ENCODE measurements at places on chromosomes 11 and 22.
A peak's percentile ranks its signal among the peaks of the same experiment; 100 is the strongest.

DNA sequence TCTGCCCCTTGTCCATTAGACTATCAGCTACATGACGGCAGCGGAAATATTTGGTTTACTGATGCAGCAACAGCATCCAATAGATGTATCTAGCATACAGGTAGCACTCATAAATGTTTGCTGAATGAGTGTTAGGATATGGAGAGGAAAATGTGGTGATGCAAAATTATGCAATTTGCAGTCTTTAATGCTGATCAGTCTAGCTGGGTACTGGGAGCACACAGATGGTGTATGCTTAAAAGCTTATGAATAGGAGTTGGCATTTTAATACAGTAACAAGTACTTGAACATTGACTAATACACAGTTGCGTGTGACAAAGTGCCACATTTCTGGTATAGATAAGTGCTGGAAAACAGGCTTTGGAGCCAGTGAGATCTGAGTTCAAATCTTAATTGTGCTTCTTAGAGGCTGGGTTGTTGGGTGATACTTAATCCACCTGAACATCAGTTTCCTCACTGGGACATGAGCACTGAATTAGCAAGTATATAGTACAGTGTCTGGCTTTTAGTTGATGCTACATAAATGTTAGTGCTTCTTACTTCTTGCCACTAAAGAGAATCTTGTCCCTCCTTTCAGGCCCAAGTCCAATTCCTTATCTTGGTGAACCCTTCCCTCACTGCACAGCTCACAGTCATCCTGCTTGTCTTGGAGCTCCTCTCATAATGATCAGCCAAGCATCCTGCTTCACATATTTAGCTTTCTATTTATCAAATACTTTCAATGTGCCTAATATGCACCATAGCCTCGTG lies 99.6 kb downstream of the TIMP3 start:
- DNase-seq: no peak

DNA sequence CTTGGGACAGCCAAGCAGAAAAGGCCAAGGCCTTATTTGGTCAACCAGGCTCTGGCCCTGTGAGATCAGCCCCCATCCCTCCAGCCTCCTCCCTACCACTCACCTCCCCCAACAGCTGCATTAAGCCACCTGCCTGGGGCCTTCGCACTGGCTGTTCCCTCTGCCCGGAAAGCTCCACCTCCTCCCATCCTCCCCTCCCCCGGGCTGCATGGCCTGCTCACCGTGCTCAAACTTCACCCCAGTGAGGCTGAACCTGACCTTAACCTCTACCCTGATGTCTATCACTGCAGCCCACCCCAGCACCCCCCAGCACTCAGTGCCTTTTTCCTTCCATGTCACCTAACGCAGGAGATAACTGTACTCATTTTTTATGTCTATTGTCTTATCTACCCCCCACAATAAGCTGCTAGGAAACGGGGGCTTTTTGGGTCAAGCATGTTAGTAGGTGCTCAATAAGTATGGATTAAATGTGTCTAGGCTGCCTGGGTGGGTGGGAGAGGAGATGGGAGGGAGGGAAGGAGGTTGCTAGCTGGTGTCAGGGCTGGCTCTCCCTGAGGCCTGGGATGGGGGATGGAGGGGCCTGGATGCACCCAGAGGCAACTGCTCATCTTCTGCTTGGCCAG lies 912 bp downstream of the PTPRCAP start:
- DNase-seq: no peak

DNA sequence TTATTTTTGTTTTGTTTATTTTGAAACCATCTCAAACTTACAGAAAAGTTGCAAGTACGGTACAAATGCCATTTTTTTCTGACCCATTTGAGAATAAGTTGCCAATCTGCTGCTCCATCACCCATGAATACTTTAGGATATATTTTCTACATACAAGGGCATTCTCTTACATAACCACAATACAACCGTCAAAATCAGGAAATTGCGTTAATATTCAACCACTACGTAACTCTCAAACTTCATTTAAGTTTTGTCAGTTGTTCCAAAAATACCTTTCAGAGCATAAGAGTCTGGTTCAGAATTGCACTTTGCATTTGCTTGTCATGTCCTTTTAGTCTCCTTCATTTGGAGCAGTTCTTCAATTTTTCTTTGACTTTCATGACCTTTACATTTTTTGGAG lies 194.3 kb upstream of the BDNF start:
- no peak for DNase-seq

- DNase-seq: peak; percentile 51
These were observed at the start of gene GRAP2 for GRCh38 chr22:39900306-39901227. GRAP2 (plus strand) TSS chr22:39901084; CDS start chr22:39947107, 46,023 bp downstream.

- no peak for DNase-seq
These were observed 630.4 kb downstream of the OPCML start for GRCh38 chr11:132901638-132902471.

DNA sequence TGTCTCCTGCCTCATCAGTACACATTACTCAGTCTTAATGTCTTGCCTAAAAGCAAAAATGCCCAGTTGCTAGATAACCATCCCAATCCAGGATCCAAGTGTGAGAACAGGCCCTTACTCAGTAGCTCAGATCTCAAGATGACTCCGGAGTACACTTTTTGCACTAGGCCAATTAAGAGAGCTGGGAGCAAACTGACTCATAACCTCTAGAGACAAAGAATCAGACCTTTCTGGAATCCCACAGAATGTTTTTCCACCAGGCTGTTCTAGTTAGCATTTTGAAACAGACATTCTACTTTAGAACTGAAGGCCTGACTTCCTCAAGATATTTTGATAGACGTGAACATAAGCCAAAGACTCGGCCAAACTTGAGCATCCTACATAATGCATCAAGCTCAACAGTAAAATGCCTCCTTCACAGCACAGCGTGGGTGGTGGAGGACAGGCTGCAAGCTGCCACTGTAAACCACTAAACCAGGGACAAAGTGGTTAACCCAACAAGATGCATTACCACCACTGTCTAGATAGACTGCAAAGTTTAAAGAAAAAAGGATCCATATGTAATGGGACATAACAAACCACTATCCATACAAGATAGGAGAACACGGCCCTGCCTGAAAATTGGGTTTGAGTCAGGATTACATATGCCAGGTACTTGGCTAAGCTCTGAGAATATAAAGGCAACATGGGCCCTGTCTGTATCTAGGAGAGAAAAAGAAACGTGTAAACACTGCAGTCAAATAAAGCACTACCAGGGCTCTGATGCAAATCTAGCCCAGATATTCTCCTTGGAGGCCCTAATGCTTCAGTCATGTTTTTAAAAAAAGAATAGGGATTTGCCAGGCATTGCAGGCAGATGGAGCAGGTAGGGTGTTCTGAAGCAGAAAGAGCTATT lies 48.3 kb downstream of the MYH9 start:
- no peak for DNase-seq

- DNase-seq: no peak
These were observed 15.8 kb downstream of the TBRG1 start for GRCh38 chr11:124638500-124638899.

- no peak for DNase-seq
These were observed 375.1 kb downstream of the METTL15 start for GRCh38 chr11:28483072-28483867.

DNA sequence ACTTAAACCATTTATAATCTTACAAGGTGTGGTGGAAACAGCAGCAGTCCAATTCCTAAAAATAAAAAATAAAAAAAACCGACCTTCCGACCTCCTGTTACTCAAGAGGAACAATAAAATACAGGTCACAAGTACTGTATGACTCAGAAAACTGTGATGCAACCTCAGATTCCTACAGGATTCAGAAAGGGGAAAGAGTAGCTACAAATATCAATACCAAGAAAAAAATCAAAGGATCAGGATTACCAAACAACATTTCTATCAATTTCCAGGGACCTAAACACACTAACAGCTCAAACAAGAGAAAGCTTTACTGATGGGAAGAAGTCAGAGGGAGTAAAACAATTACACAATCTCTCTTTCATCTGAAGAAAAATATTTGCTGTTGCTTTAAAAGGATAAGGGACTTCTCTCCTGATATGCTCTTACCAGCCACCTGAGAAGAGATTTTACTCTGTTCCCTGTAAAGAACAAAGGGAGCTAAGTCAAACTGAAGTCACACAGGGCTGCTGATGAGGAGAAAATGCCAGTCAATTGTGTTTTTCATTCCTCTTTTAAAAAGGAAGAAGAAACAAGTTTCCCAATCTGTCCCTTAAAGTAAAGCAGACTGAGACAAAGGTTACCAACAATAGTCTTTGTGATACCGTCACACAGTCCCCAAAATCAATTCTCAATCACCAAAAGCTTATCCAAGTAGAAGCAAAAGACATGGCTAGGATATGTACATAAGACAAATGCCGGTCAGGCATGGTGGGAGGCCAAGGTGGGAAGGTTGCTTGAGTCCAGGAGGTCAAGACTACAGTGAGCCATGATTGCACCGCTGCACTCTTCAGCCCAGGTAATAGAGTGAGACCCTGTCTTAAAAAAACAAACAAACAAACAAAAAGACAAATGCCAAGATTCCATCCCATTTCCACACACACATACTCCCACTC lies 39.3 kb downstream of the AMBRA1 start:
- DNase-seq: no peak

- DNase-seq: no peak
These were observed 10.5 kb downstream of the ZMAT5 start for GRCh38 chr22:29756341-29756740.

GRCh38 chr11:104564921-104565582 lies 333.2 kb downstream of the CASP12 start:
- no peak for DNase-seq

GRCh38 chr11:9982796-9983579 lies 311.0 kb downstream of the SBF2 start:
- no peak for DNase-seq

All from T-helper 17 cell (primary cell).